CD8-positive, alpha-beta T cell (primary cell): ENCODE measurements at places on chromosomes 3 and 15.

DNA sequence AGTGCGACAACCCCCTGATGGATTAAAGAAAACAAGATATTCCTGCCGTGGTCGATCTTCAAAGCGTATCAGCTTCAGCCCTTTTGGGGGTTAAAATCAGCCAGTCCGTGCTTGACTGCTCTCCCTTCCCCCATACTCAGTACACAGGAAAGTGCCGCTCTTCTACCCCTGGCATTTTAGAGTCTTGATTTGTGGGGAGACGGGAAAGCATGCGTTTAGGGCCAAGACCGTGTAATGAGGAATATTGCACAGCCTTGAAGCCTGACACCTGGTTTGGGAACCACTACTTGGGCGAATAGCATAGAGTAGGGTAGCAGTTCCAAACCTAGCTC, 540 bp upstream of the EDC3 start:
- DNase-seq = no peak

DNA sequence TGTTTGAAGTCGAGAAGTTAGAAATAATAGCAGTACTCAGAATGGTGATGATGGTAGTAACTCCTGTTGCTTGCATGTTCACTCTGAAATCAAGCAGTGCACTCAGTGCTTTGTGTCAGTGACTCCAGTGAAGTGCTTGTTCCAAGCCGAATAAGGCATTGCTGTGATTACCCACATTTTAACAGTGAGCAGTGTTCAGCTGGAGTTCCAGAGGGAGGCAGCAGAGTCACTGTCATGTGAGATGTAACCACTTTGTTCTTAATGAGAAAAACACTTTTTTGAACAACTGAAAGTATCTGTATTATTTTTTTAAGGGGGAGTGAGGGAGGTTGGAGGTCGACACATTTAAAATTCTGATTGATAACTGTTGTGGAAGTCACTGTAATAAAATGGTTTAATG, 3.7 kb downstream of the MDFIC2 start:
- DNase-seq = peak; percentile 0

DNA sequence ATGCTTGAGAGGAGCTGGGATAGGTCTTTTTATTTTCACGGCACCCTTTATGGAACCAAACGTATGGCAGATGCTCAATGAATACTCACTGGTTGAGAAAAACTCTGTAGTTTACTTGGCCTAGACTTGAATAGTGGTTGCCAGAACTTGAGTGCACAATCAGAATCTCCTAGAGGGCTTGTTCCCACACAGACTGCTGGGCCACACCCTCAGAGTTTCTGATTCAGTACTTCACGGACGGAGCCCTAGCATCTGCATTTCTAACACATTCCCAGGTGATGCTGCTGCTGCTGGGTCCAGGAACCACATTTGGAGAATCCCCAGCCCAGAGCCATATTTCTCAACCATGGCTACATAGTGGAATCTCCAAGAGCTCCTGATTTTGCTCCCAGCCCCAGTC, 24.6 kb downstream of the CA12 start:
- DNase-seq = no peak

DNA sequence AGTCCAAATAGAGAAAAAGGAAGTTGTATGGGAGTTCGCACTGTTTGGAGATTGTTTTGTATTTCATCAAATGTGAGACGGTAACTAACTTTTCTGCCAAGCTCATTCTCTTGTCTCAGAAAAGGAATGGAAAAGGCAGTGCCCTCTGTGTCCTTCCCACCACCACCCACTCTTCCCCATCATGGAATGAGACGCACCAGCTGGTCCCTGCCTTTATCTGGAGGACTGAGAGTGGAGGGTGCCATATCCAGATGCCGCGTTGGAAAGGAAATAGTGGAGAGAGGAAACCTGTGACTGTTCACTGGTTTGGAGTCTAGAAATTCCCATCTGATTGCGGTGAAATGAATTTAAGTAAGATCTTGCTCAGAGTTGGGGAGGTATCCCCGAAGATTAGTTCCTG, 3.7 kb upstream of the CCK start:
- DNase-seq = no peak

DNA sequence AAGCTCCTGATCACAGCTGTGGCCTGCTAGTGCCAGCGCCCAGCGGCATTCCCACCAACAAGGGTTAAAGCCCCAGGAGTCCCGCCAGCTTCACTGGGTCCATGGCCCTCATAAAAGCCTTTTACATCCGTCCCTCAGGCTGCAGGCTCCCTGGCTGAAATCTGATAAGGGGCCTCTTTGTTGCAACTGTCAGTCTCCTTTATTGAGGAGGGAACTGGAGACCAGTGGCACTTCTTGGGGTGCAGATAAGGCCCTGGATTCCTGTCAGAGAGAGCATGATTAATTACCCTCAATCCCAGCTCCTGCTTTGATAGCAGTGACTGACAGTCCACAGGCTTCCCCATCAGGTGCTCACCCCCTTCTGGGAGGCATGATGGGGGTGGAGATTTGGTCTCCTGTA, 30.9 kb upstream of the CLK3 start:
- no peak for DNase-seq

GRCh38 chr15:50562735-50563640, 16.5 kb upstream of the USP50 start:
- DNase-seq = no peak

- no peak for DNase-seq
Measured at GRCh38 chr15:89333959-89334509, 590 bp downstream of the POLG start.

GRCh38 chr3:25818335-25818734, 28.4 kb downstream of the OXSM start:
- no peak for DNase-seq

DNA sequence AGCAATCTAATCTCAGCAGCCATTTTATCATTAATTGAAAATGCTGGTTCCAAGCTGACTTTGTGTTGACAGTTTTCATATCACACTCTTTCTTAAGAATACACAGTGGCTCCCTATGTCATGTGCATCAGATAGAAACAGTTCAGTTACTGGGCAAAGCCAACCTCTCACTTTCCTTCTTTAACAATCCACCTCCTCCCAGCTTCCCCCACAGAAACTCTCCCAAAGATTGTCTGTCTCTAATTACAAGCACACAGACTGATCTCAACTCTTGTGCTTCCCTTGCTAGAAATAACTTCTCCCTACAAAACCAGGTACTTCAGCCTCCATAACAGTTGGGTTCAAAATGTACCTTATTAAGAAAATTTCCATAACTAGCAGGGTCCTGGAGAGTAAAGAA, 228.9 kb upstream of the WNT5A start:
- DNase-seq = no peak

DNA sequence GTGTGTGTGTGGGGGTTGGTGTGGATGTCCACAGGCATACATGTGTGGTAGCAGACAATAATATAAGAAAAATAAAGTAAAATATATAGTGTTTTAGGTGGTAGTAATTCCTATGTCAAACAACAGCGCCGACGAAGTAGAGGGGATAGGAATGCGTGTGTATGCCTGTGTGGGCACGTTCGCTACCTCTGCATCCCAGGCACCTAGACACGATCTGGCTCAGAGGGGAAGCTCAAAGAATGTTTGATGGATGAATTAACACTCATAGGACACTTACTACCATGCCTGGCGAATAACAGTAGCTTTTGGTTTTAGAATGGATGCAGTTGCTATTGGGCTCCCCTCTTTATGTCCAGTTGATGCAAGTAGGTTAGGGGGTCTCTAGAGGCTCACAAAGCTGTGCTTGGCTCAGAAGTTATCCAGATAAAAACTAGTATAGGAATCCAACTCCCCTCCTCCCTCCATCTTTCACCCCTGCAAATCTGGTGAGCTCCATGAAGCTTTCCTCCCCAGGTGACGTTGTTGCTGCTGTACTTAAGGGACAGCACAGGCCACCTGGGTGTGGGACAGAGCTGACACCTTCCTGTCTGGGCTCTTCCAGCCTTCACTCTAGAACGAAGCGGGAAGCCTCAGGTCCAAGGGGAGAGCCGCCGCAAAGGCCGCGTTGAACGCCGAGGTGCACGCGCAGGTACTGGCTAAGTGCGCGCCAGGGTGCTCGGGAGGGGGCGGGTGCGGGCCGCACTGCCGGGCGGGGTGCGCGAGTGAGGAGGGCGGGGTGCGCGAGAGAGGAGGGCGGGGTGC, 192.6 kb upstream of the LYSMD4 start:
- DNase-seq = peak; percentile 70

DNA sequence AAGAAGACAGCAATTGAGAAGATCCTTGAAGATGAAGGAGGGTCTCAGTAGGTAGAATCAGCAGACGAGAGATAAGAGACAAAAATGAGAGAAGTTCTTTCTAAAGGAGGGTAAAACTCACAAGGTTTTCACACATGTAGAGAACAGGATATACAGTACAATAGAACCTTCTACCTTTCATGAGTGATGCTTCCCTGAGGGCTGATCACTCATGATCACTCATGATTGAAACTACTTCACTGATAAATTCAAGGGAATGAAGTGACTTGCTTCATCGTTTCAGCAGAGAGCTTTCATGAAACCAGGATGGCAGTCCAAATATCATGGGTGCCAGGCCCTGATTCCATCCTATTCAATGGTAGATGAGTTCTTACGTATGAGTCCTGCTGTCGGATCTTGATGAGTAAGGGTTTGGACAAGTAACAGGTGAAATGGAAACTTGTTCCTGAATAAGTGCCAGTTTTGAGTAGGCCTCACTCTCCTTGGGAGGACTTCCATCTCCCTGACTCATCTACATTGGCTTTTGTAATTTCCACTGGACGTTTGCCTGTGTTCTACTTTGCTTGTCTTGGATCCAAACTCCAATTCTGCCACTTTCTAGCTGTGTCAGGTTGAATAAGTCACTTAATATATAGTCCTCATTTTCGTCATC, 9.6 kb upstream of the CLDN16 start:
- no peak for DNase-seq

GRCh38 chr3:100988080-100988479, 5.1 kb downstream of the ABI3BP start:
- no peak for DNase-seq

DNA sequence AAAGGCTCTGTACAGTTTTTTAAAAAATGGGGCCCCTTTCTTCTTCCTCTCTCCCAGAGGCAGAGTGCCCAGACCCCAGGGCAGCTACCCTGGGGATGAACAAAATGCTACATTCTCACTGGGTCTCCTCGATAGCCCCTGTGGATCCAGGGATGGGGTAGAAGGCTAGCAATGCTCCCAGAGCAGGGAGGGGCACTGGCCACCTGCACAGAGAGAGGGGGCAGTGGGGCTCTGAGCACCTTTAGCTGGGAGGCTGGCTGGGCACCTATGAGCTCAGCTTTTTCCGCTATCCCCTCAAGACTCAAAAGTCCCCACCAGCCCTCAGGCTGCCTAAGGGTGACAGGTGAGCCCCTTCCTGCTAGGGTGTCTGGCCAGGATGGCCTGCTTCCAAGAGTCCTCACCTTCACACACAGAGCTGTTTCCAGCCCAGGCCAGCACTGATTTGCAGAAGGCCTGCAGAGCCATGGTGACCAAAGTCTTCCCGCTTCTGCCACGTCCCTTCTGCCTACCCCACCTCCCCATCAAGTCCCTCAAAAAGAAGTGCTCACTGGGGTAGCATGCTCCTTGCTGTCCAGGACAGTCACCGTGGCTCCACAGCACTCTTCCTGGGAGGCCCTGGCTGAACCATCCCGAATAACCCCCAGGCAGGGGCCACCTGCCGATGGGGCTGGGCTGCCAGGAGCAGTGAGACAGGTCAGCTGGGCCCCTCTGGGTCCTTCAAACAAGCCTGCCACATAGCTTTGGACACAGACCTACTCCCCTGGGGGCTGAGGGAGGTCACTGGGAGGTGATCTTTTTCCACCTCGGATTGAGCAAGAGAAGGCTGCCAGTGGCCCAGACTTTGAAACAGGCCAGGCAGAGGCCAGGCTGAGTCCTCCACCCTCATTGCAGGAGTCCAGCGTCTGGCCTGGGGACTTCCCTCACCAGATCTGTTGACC, 20.4 kb downstream of the BMF start:
- no peak for DNase-seq

- no peak for DNase-seq
Measured at GRCh38 chr15:67124911-67125588, 59.6 kb downstream of the SMAD3 start.

DNA sequence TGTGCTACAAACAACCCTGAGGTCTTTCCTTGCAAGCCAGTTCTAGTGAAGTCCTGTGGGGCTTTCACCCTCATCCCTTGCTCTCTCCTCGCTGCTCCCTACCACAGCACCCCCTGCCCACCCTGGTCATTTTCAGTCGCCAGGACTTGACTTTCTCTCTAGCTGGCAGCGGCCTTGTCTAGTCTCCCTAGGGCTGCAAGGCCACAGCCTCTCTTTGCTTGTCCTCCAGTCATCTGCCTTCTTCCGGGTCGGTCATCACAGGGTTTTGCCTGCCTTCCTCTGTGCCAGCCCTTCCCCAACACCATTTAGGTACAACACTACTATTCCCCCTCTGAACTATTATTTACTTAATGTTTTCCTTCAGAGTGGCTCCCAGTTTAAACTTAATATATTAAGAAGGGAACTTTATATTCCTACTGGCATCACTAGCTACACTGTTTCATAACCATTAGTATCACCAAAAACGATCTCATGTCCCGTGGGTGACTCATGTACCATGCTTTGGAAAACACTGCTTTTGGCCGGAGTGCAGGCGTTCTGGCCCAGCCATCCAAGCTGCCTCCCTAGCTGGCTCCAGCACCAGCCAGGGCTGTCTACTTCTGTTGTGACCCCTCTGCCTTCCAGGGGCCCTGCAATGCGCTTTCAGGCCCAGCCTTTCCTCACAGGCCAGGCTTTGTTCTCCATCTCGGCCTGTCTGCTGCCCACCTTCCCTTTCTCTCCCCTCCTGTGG, 21.4 kb downstream of the FAH start:
- no peak for DNase-seq

DNA sequence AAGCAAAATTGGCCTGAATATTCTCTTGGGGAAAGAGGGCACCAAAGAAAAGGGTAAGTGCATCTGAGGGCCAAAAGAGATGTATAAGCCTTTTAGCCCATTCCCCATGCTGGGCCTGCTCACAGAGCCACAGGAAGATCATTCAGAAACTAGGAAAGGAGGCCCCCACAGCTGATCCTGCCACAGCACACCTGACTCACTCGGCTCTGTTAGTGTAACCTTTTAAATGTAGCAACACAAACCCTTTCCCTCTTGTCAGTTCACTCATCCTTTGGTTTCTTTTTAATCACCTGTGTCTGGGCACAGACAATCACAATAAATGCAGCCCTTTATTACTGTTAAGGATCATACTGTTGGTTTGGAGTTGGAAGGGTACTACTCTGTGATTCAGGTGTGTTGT, 69.9 kb downstream of the PDCD6IP start:
- DNase-seq = no peak

- DNase-seq = no peak
Measured at GRCh38 chr15:67575039-67575502, 32.6 kb downstream of the MAP2K5 start.

DNA sequence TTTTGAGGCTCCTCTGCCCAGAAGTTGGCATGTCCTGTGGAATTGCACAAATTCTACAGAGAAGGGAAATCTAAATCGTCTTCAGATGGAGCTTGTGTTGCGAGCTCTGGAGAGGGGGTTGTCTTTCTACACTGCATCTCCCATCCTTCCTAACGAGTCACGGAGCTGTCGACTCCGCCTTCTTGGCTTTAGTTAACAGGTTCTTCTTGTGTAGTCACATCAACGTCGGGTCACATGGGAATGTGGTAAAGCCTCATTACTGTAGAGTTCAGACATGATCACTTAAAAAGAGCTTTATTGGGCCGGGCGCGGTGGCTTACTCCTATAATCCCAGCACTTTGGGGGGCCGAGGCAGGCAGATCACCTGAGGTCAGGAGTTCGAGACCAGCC, 60.0 kb downstream of the DNASE1L3 start:
- no peak for DNase-seq
